Activated CD4-positive, CD25-positive, alpha-beta regulatory T cell (primary cell): ENCODE measurements at places on chromosomes 16 and 17.
A peak's percentile ranks its signal among the peaks of the same experiment; 100 is the strongest.

DNA sequence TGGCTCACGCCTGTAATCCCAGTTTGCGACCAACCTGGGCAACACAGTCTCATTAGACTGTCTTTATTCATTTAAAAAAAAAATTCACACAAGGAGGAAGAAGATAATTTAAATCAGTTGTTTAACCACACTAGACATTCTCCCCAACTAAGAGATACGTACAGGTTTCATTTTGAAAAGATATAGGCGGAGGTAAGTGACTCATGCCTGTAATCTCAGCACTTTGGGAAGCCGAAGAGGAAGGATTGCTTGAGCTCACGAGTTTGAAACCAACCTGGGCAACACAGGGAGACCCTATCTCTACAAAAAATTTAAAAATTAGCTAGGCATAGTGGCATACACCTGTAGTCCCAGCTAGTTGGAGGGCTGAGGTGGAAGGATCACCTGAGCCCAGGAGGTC lies 5.3 kb downstream of the CMTM4 start:
- no peak for DNase-seq

DNA sequence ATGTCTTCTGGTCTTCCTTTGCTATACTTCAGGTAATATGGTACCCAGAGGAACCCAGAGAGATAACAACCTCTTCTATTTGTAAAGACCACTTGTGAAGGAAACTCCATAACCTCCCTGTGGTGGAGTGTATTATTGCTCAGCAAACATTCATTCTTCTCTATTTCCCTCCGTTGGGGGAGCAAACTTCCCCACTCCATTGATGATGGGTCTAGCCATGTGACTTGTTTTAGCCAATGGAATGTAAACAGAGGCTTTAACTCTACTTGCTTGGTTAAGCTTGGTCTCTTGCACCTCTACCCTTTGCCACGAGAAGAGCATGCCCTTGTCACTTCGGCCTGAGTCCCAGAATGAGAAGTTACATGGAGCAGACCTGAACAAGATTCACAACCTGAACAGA lies 30.0 kb upstream of the SKAP1 start:
- DNase-seq, result no peak

DNA sequence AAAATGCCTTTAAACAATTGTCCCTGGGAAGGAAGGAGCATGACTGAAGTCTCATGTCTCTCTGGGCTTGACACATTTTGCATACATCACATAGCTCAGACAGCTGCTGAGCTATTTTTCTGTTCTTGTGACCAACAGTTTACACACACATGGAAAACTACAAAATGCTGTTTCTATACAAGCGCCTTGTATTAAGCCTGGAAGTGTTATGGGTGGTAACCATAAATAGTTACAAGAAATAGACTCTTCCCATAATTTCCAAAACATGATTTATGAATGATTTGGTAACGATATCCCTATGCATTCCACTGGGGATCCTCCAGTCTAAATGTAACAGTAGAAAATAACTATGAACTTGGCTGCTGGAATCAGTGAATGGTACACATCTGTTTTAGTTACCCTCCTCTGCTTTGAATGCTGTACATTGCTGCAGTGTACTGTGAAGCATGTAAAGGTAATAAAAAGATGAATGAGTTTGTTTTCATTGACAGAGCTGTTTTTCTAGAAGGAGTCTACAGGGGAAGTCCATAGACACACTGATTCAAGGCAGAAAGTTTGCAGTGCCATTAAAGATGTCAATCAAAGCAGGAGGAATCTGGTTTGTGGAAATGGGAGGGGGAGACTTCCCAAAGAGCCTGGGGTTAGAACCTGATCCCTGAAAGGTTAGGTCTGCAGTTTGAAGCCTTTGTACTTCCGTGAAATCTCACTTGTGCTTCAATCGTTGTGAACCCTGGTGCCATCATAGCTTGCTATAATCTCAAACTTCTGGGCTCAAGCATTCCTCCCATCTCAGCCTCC lies 5.0 kb downstream of the ACSF2 start:
- DNase-seq, result no peak

DNA sequence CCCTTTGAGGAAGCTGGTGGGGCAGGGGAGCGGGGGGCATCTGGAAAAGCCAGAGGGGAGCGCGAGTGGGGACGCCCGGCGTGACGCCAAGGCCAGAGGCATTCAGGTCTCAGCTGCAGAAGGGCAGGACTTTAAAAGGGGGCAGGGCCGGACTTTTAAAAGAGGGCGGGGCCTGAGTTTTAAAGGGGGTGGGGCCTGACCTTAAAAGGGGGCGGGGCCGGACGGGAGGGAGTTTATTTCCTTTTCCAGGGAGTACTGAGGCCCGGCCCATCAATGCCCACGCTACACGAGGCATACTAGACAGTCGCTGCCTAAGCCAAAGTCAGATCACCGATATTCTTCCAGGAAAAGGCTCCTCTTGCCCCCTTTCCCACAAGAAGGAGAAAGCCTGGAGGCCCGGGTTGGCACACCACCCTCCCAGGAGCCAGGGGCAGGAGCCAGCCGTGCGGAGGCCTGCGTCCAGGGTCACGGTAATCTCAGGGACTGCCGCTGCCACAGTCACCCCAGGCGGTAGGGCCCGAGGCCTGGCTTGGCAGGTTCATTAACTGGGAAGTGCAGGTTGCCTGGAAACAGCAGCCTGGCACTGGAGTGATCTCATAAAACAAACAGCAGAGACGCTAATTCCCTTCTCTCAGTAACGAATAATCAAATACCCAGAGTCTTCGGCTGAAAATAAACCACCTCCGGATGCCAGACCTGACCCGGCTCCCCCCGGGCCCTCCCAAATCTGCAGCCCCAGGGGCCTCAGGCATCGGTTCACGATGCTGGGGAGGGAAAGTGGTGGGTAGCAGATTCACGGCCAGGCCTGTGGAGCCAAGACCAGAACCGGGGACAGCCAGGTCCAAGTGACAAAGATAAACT lies 90.7 kb downstream of the TIMM22 start:
- no peak for DNase-seq

GRCh38 chr16:83850947-83851346 lies 43.2 kb downstream of the HSBP1 start:
- DNase-seq, result no peak

- DNase-seq, result no peak
These were observed 59.7 kb downstream of the WWP2 start for GRCh38 chr16:69821844-69822173.

DNA sequence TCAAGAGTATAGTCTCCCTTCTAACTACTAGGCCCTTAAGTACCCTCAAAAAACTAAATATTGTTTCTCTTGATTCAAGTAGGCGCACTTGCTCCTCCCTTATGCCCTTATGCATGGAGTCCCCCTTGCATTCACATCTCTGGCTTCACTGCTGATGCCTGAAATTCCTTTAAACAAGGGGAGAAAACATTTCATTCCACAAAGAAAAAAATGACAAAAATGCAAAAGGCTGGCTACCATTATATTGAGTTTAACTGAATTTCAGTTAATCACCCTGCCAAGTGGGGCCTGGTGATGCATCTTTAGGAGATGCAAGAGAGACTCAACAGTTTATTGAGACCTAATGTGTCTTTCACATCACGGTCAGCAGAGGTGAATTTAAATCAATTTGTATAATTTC lies 35.6 kb downstream of the CRLF3 start:
- DNase-seq, result no peak

- peak; percentile 41 for DNase-seq
These were observed 42.8 kb upstream of the ZC3H18 start for GRCh38 chr16:88527186-88527936.
